ENCODE measurements at places on chromosomes 3 and 15.

- DNase-seq: no peak
Observed at GRCh38 chr15:63478243-63478642, 26.1 kb upstream of the USP3 start.

- peak; percentile 82 for DNase-seq
Observed at GRCh38 chr3:156619376-156619775, 55.0 kb upstream of the TIPARP start.

DNA sequence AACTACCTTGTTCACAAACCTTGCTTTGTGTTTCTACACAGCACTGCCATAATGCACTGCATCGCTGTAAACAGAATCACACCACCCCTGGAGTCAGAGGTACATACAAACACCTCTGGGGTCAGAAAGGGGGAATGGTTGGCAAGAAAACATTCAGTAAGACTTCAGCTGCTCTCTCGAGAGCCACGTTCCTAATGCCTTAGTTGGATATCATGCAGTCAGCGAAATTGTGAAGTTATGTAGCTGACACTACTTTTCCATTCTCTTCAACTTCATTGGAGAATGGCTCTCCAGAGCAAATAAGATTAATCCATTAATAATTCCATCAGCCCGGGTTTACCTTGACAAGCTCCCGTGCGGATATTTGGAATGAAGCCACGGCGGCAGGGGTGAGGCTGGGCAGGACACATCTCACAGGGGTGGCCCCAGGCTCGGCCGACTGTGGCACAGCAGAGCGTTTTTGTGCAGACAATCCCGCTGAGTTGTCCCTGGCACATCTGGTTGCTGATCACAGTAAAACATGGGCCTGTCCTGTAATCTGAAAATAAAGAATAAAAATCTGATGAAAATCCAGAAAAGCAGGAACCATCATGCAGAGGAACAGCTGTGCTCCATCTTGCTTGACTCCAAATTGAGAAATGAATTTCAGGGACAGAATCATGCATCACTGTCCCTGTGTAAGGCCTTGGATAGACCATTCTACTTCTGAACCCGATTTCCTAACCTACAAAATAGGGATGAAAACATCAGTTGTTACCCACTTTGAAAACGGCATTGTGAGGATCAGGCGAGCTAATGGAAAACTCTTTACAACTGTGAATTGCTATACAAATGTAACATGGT lies 108.0 kb downstream of the FBN1 start:
- DNase-seq: peak; percentile 53

DNA sequence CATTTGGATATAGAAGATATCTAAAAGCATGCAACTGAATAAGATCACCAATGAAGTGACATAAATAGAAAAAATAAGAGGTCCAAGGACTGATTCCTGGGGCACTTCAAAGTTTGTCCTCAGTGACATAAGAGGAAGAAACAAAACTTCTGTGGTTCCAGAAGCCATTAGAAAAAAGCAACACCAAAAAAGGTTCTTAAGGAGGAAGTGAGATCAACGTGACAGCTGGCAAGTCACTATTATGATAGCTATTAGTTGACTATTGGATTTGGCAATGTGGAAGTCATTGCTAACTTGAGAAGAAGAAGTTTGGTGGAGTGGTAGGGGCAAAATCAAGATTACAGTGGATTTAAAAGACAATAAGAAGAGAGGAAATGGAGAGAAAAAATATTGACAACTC lies 1098.3 kb downstream of the NAALADL2 start:
- DNase-seq: no peak

DNA sequence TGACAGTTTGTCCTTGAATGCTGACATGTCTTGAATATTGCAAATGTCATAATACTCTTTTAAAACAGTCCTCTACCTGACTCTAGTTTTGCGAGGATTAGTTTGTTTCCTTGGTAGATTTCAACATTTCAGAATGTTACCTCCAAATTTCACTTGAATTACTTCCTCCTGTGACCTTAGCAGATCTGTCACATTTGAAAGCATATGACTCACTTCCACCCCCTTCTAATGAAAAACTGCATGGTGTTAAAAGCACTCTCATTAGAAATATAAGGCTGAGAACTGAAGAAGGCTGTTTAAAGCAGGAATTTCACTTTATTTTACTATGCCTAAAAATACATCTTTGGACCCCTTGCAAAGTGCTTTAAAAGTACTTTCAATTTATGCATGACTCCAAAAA lies 598.7 kb upstream of the TGFBR2 start:
- no peak for DNase-seq

- peak; percentile 35 for DNase-seq
Observed at GRCh38 chr3:133610031-133610430, 36.5 kb downstream of the CDV3 start.

DNA sequence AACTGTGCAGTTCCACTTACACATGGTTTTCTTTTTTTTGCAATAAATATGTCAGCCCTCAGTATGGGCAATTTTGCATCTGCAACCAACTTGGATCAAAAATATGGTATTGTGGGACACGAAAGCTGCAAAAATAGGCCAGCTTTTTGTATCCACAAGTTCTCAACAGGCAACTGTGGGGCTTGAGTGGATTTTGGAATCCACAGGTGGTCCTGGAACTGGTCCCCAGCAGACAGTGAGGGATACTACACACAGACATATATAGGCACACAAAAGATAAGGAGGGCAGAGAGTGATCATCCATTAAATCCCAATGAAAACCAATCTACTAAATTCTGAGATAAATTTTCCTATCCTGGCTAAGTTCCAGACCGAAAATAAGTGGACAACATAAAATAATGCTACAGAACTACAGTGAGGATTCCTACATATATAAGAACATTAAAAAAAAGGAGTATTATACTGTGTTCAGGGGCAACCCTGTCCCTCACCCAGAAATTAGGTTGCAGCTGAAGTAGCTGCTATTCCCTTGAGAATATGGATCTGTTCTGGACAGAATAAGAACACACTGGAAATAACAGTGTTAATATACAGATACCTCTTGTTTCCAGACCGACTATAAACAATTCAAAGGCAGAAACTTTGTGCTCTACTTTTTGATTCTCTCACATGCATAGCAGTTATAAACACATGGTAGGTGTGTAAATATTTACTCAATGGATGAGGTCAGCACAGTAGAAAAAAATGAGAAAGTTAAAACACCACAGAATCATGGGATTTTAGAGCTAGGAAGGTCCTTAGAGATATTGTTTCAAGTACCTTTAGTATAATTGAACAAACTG lies 25.4 kb downstream of the DENND4A start:
- no peak for DNase-seq

Data from fibroblast of skin of right quadriceps (primary cell).